ENCODE measurements at places on chromosomes 11 and 22. TPM values are rescaled to one million over a fixed set of nuclear protein-coding genes. Genes with fewer than 3 reads are reported as not detected.

DNA sequence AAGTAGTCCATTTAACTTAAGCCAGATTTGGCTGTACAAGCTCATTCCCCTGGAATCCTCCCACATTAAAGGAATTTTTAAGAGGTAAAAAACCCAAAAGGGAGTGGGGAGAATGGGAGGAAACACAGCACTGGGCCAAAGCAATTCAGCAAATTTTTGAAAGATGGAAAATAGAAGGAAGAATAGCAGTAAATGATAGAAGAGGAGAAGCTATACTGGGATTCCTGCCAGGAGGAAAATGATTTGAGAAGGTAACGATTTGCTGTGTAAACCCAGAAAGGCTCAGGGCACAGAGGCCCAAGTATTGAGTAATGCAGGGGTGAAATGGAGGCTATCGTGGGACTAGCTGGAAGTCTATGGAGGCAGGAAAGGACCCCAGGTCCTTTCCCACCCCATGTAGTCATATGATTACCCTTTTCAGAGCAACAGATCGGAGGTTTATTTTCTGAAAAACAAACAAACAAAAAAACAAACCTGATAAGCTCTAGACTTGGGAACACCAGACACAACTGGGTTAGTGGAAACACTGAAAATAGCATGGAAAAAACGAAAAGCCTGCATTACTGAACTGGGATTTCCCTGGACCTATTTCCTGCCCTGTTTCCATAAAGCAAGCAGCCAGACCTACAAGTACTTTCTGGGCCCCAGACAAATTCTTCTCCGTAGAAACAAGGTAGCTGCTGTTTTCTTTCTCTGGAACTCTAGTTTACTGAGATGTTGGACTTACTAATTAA is 140.0 kb downstream of the SWAP70 start:
- DNase-seq = no peak

- no peak for DNase-seq
Measured at GRCh38 chr11:128948583-128948982, 5.9 kb upstream of the TP53AIP1 start.

DNA sequence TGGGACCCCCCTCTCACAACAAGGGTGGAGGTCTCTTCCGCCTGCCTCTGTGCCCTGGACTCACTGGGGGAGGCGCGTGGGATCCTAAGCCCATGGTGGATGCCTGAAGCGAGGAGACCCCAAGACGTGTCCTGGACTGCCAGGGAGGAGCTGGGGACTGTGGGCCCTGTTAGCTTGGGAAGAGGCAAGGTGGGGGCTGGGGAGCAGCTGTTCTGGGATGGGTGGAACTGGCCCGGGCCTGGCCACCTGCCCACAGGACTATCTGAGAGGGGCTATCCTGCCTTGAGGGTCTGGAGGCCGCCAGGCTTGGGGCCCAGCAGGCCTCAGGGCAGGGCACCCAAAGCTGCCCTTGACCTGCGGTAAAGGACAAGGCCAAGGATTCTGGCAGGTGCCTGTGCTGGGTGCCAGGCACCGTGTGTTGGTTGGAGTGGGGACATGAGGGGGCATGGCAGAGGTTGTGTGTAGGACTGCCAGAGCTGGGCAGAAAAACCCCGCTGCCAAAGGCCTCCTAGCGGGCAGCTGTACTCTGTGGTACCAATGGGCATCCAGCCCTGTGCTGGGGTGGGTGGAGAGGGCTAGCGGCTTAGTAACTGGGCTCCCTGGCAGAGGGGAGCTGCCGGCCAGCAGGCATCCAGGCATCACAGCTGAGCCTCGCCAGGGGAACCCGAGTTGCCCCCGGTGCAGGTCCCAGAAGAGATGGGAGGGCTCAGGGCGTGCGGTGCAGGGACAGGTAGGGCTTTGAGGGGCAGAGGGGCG is 670 bp downstream of the LSP1 start:
- no peak for DNase-seq

DNA sequence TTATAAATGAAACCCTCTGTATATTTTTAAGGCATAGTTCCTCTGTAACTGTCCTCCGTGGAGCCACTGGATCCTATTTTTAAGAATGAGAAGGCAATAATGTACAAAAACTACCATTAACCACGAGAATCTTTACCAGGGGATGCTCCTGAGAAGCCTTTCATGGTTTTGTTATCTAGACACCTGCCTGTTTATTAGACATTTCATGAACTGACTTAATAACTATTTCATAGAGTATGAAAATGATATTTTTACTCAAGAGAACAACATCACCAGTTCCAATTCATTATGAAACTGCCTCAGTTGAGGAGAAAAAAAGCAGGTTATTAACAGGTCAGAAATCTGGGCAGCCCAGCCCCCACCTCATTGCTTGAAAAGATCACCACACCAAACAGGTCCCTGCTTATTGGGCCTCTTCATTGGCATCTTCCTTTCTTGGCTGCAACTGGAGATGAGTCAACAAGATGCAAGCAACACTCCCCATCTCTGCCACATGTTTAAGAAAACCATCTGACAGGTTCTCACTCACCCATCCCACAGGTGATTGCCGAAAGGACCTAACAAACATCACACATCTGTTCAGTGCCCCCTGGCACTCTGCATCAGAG is 27.8 kb downstream of the ETS1 start:
- no peak for DNase-seq

- no peak for DNase-seq
Measured at GRCh38 chr11:69657456-69657910, 16.5 kb downstream of the CCND1 start.

DNA sequence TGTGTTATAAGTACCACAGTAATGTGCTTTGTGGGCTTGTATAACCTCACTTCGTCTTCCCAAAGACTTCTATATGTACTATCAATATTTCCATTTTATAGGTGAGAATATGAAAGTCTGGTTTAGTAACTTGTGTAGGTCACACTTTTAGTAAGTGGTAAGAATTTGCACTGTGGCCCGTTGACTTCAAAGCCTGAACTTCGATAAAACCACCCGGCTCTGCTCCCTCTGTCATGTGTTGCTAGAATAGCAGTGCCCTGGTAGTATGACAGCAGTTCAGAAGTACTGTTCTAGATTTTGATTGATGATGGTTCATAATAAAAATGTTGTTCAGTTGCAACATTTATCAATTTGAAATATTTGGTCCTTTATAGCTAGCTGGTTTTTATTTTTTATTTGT is 110.2 kb upstream of the SORL1-AS1 start:
- no peak for DNase-seq

GRCh38 chr11:119878990-119879389 is 150.0 kb upstream of the NECTIN1 start:
- no peak for DNase-seq

GRCh38 chr11:117597071-117597470 is 199.9 kb downstream of the DSCAML1 start:
- peak; percentile 9 for DNase-seq

- no peak for DNase-seq
Measured at GRCh38 chr11:31814176-31814868, 3.2 kb upstream of the PAX6 start.

DNA sequence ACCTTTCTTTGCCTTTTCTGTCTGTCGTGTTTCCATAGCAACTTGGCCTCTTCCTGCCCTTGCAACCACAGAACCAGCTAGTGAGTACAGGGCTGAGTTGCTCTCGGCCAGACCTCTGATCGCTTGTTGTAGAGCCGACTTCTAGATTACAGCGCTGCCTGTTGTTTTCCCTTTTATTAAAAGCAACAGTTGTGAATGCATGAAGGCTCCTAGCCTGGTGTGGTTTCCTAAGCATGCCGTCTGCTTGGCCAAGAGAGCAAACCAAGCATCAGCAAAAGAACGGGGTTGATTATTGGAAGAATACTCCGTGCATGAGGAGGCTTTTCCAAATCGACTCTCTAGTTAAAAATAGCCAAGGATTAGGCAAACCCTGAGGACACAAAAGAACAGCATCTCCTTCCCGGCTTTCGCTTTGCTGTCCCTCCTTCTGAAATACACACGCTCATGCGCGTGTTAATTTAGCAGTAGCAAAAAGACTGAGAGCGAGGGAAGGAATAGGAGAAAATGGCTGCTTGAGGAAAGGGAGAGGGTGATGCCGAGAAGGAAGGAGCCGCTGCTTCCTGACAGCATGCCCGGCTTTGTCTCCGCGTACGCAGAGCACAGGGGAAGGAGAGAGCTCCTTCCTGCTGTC is 71.5 kb upstream of the TTC12 start:
- DNase-seq = no peak

GRCh38 chr11:116851626-116852025 is 14.2 kb upstream of the APOA1 start:
- peak; percentile 45 for DNase-seq

DNA sequence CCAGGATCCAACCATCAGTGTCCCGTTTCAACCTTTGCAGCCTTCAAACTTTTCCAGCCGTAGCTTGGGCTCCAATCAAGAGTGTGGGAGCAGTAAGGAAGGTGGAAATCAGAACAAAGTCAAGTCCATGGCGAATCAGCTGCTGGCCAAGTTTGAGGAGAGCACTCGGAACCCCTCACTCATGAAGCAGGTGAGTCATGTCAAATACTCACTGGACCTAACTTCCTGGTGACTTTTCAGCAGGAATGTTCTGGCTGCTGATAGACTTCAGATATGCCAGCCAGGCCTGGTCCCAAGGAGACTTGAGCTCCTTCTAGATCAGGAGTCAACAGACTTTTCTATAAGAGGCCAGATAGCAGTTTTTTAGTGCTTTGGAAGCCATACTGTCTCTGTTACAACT is 129.0 kb downstream of the MICAL2 start:
- DNase-seq = no peak

GRCh38 chr11:132504501-132505041 is 1027.7 kb downstream of the OPCML start:
- no peak for DNase-seq

- no peak for DNase-seq
Measured at GRCh38 chr11:26858098-26858497, 135.8 kb upstream of the FIBIN start.

DNA sequence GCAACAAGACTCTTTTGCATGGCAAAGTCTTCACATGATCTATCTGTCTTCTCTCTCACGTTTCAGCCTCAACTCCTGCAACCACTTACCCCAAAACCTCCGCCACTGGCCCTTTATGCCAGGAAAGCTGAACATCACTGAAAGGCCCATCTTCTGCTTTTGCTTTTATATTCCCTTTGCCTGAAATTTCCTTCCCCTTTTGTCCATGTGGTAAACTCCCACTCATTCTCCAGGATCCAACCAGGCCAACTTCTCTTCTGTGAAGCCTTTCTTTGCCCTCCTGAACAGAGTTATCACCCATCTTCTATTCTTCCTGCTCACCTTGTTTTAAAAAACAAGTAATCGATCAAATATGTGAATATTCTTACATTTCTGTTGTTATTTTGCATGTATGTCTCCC is 117.8 kb downstream of the WNT11 start:
- DNase-seq = no peak

DNA sequence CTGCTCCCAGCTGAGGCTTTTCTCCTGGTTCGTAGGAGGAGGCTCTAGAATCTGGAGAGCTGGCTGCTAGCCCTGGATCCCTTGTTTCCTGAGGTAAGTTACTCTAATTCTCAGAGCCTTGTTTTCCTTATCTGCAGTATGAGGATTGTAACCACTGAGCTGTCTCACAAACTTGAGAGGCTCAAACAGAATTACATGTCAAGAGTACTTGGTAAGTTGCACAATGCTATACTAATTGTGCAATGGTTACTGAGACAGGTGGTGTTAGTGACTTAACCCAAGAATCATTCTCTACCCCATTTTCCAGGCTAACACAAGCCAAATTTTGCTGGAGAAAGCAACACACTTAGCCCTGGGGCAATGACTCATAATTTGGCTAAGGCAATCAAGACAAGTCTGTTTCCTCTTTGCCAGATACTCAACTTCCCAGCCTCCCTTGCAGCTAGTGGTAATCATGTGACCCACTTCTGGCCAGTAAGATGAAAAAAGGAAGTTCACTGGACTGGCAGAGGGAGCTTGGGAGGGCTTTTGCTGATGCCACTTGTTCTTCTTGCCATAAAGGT is 348.0 kb downstream of the TENM4 start:
- no peak for DNase-seq

GRCh38 chr22:17086296-17086695 is 1.5 kb downstream of the IL17RA start:
- no peak for DNase-seq

DNA sequence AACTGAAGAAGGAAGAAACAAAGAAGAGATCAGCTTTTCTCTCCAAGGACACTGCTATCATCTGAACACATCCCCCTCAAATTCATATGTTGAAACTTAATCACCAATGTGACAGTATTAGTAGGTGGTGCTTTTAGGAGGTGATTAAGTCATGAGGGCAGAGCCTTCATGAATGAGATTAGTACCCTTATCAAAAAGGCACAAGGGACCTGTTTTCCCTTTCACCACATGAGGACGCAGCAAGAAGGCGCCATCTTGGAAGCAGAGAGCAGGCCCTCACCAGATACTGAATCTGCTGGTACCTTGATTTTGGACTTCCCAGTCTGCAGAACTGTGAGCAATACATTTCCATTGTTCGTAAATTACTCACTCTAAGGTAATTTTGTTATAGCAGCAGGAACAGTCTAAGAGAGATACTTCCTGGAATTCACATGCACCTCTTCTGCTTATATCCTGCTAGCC is 20.9 kb upstream of the CREB3L1 start:
- no peak for DNase-seq

DNA sequence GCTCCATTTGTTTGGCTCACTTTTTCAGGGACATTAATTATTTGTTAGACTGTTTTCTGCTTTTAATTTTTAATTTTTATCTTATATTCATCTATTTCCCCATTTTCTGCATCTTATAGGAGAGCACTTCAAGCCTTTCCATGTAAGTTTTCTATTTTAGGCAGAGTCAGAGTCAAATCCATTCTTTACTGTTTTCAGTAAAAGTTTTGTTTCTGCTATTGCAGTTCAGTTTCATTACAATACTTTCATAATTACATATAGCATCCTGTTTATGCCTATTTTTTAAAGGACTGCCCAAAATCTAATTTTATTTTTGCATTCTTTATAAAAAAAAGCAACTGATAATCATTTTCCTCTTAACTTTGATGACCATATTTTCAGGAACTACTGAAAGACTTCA is 3.8 kb upstream of the OR10A5 start:
- no peak for DNase-seq

GRCh38 chr22:34437140-34437539 is 516.9 kb upstream of the LARGE1 start:
- no peak for DNase-seq

GRCh38 chr22:20783844-20784723 is 10.2 kb downstream of the SERPIND1 start:
- peak; percentile 11 for DNase-seq

GRCh38 chr11:111538407-111539114 is 2.0 kb upstream of the LAYN start:
- no peak for DNase-seq

GRCh38 chr11:67411785-67412152 is 3.7 kb upstream of the CARNS1 start:
- DNase-seq = no peak

GRCh38 chr11:84390441-84391078 is 1104.4 kb upstream of the CCDC90B start:
- DNase-seq = no peak

GSTT2 gene
- 3.3 TPM for polyA plus RNA-seq

TNNT3 gene
- polyA plus RNA-seq = 44.9 TPM

CECR2 gene
- polyA plus RNA-seq = 0.27 TPM

MUC5B gene
- polyA plus RNA-seq = 0.02 TPM

SCN4B gene
- polyA plus RNA-seq = 1.3 TPM

IRAG1 gene
- 3.1 TPM for polyA plus RNA-seq

ABTB2 gene
- polyA plus RNA-seq = 2.6 TPM

EWSR1 gene
- polyA plus RNA-seq = 175 TPM

FZD4 gene
- 5.9 TPM for polyA plus RNA-seq

MUC6 gene
- 0.16 TPM for polyA plus RNA-seq

Measured in thymus (tissue), 14 donors.